ENCODE measurements at places on chromosomes 3 and 15.
A peak's percentile ranks its signal among the peaks of the same experiment; 100 is the strongest.

- no peak for DNase-seq
These were observed 13.4 kb downstream of the APBA2 start for GRCh38 chr15:28899061-28899738.

DNA sequence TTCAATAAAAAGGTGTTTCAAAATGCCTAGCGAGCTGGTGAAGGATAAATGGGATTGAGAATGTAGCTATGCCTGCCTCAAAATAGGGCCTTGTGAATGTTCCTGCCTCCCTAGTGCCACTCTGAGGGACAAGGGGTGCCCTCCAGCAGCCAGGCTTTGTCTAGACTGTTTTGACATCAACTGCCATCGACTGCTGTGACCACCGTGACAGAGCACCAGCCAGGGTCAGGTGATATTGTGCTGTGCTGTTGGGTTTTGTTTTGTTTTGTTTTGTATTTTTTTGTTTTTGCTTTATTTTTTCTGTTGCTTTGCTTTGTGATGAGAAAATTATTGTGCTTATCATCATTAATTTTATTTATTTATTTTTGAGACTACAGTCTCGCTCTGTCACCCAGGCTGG lies 144.8 kb downstream of the SMAD6 start:
- no peak for DNase-seq

DNA sequence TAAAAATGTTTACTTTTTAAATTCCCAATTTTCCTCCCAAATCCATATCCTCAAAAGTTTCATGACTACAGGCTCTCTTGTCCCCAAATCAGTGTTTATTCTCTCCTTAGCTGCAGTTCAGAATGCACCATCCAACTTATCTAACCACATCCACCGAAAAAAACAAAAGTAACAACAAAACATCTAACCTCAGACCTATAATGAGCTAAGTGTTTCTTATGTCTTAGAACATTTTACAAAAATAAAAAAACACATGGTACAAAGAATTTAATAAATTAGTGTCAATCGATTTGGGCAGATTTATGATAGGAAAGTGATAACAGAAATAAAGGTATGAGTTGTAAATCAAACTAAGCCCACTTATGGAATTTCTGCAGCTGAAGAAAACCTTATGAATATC lies 13.6 kb downstream of the SATB1 start:
- DNase-seq: no peak

GRCh38 chr3:47902746-47903145 lies 99.8 kb downstream of the DHX30 start:
- no peak for DNase-seq

DNA sequence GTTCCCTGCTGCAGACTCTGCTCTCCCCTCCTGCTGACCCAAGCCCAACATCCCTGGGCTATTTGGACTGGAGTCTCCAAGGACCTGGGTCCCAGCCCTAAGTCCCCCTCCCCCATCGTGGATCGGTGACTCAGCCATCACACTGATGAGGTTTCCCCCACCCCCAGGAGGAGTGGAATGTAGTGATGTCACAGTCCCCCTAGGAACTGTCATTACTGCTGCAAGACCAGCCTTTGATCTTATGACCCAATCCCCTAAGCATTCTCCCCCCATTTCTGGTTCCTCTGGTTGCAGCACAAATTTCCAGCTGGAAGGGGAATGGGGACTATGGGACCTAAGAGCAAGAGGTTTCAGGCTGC lies 63.4 kb upstream of the CSPG4 start:
- DNase-seq: peak; percentile 33

GRCh38 chr3:176349706-176350105 lies 847.6 kb downstream of the TBL1XR1 start:
- DNase-seq: no peak

DNA sequence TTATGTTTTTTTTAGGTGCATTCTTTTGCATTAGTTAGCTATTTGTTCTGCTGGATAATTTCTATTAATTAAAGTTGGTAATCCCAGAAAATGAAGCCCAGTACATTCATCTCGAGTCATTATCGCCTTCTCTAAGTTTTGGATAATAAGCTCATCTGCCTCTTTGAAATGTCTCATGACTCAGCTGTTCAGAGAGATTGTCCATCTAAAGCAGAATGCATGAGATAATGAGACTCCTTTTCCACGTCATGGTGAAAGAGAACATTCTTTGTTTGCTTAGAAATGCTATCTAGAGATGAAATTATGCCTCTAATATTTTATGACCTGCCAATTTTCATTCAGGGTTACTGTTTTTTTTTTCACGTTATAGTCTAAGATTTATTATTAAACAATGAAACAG lies 374.7 kb upstream of the GOLIM4 start:
- DNase-seq: no peak

GRCh38 chr3:128323206-128324081 lies 143.2 kb downstream of the DNAJB8 start:
- DNase-seq: no peak

DNA sequence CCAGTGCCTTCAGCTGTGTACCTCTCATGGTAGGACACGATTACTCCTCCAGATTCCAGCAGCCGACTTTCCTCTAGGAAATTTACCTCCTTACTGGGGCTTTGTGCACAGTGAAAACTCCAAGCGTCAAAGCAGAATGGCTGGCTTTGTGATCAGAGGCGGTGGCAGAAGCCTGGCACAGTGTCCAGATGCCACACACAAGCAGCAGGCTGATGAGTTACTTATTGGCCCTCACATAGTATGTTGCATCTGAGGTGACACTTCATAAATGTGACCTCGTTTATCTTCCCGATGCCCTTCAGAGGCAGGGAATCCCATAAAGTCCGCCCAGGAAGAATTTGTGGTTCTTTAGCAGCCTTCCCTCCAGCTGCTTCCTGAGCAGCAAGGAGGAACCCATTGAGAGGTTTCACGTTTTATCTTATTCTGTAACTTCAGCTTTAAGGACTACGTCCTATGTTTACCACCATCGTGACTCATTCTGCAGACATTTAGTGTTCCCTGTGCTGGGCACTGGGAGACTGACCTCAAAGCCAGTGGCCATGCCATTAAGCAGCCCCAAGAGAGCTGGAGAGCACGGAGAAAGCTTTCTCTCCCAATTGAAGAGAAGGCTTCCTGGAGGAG lies 107.1 kb upstream of the C15orf61 start:
- peak; percentile 57 for DNase-seq

DNA sequence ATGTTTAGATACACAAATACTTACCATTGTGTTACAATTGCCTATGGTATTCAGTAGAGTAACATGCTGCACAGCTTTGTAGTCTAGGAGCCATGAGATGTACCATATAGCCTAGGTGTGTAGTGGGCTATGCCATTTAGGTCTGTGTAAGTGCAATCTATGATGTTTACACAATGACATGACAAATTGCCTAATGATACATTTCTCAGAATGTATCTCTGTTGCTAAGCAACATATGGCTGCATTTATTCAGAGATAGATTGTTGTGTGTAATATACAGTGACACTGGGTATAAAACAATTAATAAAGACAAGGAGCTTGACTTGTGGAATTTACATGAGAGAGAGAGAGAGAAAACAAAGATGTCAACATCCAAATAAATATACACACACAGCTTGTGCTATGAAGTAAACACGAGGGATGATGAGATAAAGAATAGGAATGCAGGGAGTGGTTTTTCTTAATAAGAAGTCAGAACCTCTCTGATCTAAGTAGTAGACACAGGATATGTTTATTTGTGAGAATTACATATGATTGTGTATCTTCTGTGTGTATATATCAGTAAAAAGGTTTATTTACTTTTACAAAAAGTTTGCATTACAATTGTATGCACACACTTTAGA lies 110.0 kb downstream of the KCNAB1 start:
- no peak for DNase-seq

DNA sequence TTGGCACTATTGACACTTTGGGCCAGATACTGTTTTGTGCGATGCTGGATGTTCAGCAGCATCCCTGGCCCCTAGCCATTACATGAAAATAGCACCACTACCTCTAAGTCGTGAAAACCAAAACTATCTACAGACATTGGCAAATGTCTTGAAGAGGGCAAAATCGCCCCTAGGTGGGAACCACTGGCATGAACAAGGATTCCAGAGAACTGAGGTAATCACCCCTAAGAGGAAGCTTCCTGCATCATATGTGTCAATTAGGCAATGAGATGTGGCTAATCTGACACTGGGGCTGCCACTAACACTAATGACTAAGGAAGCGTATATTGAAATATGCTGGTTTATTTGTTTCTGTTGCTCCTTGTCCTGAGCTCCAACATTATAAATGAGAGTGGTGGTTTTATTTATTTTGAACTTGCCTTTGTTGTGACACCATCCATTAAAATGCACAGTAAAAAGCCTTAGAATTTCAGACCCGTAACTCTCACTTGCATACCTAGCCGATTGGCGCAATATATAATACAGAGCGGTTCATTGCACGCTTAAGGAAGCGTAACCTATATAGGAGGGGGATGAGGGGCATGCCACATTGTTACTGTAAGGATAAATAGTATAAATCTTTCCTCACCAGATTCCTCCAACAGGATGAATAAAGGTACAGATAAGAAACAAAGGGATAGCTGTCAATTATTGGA lies 299.8 kb upstream of the CNTN4 start:
- no peak for DNase-seq

DNA sequence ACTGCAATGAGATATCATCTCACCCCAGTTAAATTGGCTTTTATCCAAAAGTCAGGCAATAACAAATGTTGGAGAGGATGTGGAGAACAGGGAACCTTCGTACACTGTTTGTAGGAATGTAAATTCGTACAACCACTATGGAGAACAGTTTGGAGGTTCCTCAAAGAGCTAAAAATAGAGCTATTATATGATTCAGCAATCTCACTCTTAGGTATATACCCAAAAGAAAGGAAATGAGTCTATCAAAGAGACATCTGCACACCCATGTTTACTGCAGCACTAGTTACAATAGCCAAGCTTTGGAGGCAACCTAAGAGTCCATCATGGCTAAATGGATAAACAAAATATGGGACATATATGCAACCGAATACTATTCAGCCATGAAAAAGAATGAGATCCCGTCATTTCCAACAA lies 68.0 kb upstream of the HES1 start:
- no peak for DNase-seq

DNA sequence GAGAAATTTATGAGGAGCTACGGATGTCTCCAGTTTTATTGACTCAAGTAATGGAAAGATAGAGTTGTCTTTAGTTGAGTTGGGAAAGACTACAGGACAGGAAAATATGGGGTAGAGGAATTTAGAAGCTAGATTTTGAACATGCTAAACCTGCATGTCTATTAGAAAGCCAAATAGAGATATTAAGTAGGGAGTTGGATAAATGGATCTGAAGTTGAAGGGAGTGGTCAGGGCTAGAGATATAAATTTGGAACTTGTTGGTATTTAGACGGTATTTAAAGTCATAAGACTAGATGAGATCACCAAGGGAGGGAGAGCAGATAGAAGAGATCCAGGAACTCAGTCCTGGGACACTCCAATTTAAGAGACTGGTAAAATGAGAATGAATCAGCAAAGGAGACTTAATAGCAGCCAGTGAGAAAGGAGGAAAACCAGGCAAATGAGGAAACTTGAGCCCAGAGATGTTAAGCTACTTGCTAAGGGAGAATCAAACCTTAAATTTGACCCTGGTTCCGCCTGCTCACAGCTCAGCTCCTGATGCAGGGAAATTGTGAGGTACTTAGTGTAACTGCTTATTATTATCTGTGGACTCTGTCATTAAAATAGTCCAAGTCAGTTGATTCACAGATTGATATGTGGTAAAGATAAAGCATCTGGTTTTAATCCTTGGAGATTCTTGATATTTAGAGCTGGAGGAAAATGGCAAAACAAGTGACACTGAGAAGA lies 35.8 kb downstream of the ABI3BP start:
- no peak for DNase-seq

GRCh38 chr3:172560026-172560425 lies 36.8 kb upstream of the TNFSF10 start:
- DNase-seq: no peak

DNA sequence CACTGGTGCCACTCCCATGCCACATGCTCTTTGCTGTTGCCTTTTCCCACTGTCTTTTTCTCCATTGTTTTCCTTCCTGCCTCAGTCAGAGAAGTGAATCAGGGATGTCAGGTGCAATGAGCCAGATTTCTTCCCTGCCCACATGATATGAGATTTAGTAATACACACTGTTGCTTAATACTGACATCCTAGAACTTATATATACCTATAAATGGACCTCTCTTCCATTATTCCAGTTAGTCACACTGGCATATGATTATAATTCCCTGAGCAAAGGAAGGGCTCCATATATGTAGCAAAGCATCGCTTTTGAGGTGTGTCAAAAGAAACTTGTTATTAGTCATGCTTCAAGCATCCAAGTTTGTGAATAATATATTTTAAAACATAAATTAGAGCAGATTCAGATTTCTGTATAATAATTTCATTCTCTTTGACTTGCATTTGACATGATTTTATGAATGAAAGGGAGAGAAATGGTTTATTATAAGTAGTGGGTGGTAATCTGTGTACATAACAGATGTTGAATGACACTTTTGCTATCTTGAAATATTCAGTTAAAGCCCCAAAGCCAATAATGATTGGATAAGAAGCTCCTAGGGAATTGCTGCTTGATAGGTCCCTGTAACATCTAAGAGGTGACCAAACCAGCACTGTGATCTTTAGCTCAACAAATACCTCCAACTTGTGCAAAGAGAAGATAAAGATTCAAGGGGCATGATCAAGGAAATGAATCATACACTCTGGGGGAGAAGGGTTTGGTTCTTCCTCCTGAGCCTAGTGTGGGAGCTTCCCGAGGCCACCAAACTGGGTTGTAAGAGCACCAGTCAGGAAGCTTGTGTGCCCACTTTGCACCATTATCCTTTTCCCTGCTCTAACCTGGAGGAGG lies 48.6 kb downstream of the CHST2 start:
- DNase-seq: no peak

- no peak for DNase-seq
These were observed 581.4 kb downstream of the MECOM start for GRCh38 chr3:169082076-169082475.

GRCh38 chr15:98694161-98694560 lies 45.8 kb downstream of the IGF1R start:
- no peak for DNase-seq

DNA sequence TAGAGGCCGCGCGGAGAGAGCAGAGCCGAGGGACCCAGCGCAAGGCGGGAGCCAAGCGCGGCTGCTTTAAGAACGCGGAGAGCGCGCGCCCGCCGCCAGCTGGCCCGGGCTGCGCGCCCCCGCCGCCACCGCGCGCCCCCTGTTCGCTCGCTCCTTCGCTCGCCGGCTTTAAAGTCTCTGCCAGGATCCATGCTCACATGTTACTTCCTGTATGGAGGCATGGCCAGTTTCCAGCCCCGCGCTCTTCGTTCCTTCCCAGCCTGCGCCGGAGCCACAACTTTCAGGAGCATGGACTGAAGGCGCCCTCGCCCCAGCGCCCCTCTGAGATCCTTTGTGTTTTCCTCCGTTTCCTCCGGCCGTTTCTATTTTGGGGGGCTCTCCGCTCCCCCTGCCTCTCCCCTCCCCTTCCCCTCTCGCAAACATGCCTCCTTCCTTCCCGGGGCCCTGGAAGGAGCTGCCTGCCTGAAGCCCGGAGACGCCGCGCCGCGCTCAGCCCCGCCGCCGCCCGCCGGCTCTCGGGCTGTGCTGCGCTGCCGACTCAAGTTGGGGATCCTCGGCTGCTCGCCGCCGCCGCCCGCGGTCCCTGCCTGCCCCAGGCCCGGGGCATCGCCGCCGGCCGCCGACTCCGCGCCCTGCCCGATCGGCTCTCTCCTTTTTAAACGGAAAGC lies at the start of gene PTPRG:
Gene PTPRG (plus strand): TSS at position 198 of the 668 bp plus-strand sequence. CDS start 717 bp downstream, outside the sequence.
- DNase-seq: peak; percentile 96

- DNase-seq: no peak
These were observed 8.0 kb downstream of the LOXL1 start for GRCh38 chr15:73934281-73934680.

- no peak for DNase-seq
These were observed 36.2 kb upstream of the AADACL2 start for GRCh38 chr3:151697496-151697895.

All from hepatocyte (in vitro differentiated cells).